ENCODE measurements at places on chromosomes 3 and 15. TPM values are rescaled to one million over a fixed set of nuclear protein-coding genes. Genes with fewer than 3 reads are reported as not detected.
A peak's percentile ranks its signal among the peaks of the same experiment; 100 is the strongest.

DNA sequence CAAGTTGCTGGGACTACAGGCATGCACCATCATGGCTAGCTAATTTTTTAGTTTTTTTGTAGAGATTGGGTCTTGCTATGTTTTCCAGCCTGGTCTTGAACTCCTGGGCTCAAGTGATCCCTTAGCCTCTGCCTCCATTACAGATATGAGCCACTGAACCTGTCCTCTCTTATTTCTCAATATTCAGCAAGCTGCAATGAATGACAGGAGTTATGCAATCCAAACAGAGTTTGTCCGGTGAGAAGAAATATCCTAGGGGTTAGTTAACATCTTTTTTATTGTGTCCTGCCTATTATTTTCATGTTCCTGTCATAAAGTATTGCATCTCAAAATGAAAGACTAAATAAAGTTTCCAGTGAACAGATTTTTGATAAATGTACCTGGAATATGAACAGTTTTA, 1161.4 kb downstream of the OTOL1 start:
- H3K4me3 ChIP-seq: no peak overlapping the region
- no peak overlapping the region for H3K27ac ChIP-seq
- DNase-seq: no peak

- H3K27ac ChIP-seq: peak overlapping the region; percentile 46
- peak; percentile 67 for DNase-seq
- no peak overlapping the region for H3K4me3 ChIP-seq
Observed at GRCh38 chr15:29934251-29934650, 112.0 kb upstream of the TJP1 start.

DNA sequence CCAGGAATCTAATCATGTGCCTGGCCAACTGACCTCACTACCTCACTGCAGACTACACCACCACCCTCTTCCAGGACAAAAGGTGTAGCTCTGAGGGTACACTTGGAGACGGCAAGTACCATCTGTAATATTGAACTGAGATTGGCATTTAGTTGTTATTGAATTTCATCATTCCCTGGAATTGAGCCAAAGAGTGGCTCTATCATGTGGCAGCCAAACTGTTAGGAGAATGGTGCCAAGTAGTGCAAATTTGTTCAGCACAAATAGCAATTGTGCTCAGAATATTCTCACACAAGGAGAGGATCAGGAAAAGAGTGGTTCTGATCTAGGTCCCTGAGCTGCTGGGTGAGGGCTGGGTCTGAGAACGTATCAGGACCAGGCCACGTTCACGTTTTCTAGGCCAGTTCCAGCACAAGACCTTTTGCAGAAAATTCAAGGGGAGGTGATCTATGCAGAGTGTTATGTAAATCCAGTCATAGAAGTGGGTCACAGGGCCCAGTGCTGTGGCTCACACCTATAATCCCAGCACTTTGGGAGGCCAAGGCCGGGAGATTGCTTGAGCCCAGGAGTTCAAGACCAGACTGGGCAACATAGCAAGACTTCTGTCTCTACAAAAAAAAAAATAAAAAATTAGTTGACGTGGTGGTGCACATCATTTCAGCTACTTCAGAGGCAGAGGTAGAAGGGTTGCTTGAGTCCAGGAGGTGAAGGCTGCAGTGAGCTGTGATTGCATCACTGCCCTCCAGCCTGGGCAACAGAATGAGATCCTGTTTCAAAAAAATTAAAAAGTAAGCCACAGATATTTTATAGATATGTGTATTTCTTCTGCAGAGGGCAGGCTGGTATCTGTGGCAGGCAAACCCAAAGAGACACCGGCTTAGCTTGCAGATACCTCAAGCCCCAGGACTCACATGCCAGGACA, 31.9 kb upstream of the CFAP161 start:
- H3K27ac ChIP-seq: no peak overlapping the region
- DNase-seq: no peak
- H3K4me1 ChIP-seq: peaks cover 13% of the 10 kb centered on the region
- H3K4me3 ChIP-seq: no peak overlapping the region
- H3K36me3 ChIP-seq: no peaks in the 10 kb centered on the region

DNA sequence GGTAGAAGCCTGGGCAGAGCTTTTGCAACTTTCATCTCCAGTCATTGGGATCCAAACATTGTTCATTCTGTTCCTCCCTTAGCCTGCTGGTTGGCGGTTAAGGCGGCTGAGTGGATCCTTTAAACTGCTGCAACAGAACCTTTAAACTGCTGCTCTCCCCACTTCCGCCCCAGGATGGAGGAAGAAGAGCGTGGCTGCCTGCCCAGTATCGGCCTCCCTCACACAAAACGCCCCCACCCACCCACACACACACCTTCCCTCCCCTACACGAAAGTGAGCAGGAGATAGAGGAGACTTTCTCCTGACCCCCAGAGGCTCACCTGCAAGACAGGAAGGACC, 460 bp upstream of the ZMAT3 start:
- peaks cover 3% of the 10 kb centered on the region for H3K36me3 ChIP-seq
- H3K27ac ChIP-seq: peak overlapping the region; percentile 81
- H3K4me3 ChIP-seq: peak overlapping the region; percentile 53
- no peaks in the 10 kb centered on the region for H3K27me3 ChIP-seq

- H3K4me1 ChIP-seq: peaks cover 26% of the 10 kb centered on the region
- H3K4me3 ChIP-seq: no peak overlapping the region
- no peaks in the 10 kb centered on the region for H3K36me3 ChIP-seq
- no peak overlapping the region for H3K27ac ChIP-seq
Observed at GRCh38 chr3:171811913-171812335, 1.6 kb upstream of the PLD1 start.

DNA sequence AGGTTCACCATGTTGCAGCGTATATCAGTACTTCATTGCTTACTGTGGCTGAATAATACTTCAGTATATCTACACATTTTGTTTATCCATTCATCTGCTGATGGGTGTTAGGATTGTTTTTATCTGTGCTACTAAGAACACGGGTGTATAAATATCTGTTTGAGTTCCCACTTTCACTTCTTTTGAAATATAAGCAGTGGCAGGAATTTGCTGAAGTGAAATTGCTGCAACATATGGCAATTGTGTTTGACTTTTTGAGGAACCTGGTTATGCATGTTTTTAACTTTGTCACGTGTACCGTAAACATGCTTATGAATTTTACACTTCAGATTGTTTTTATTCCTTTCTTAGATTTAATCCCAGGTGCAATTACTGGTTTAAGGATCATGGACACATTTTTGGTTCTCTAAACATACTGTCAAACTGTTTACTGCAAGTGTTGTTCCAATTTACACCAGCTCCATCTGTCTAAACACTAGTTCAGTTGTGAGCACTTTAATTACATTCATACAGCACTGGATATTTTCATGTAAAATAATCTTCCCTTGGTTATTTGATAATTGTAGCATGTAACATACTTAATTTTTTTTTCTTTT, 23.1 kb downstream of the TRAK1 start:
- no peaks in the 10 kb centered on the region for H3K36me3 ChIP-seq
- no peaks in the 10 kb centered on the region for H3K27me3 ChIP-seq
- H3K4me1 ChIP-seq: peaks cover 22% of the 10 kb centered on the region
- no peak for DNase-seq

DNA sequence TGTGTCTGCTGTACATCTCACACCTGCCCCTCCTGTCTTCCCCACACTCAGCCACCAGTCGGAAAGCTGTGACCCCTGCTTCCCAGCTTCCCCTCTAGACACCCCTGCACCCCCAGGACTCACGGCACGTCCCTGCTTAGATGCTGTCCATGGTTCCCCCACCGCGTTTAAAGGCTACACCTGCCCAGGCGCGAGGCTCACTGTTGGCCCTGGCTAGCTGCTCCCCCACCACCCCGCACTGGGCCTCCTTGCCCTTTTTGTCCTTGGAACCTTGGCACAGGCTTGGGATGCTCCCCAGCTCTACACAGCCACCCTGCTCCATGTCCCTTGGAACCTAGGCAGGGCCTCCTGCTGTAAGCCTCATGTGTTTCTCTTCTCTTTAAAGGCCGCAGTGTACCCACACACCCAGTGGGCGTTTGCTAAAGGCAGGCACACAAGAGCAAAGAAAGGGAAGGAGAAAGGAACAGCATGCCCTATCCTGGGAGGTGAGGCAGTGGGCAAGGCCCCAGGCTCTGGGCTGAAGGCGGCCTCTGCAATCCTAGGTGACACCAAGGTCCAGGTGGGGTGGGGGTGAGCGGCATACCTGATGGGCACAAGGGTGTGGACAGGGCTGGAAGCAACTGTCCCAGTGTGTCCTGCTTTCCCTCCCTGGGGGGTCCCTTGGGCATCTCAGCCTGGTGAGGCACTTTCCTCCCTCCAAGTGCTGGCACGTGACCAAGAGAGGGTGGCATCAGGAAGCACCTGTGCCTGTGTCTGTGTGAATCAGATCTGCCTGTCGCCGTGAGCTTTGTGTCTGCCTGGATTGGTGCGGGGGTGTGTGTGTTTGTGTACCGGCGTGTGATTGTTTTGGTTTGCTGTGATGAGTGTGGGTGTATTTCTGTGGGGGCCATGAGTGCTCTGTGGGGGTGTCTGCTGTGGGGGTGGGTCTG, 54.4 kb downstream of the TPRA1 start:
- no peaks in the 10 kb centered on the region for H3K4me1 ChIP-seq
- H3K4me3 ChIP-seq: no peak overlapping the region
- no peaks in the 10 kb centered on the region for H3K27me3 ChIP-seq
- DNase-seq: no peak
- H3K27ac ChIP-seq: no peak overlapping the region

Gene CMTM8
- 11.9 TPM for polyA plus RNA-seq

Gene DUOX1
- polyA plus RNA-seq: not detected

DNA sequence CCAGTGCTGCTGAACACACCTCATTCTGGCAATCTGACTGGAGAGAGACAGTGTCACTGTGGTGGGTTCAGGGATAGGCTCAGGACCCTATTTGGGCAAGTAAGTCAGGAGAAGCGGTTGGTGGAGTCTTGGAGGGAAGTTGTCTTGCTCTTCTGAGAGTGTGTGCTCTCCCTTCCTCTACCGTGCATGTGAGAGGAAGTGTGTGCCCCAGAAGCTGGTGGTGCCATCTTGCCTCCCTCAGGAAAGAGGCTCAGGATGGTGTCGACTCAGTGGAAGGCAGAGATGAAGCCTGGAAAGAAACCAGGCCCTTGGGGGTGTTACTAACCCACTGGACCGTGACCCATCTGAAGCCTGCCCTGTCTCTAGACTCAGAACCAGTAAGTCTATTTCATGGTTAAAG, 6.8 kb upstream of the RARRES1 start:
- no peak for DNase-seq
- H3K4me3 ChIP-seq: no peak overlapping the region
- H3K36me3 ChIP-seq: no peaks in the 10 kb centered on the region
- no peaks in the 10 kb centered on the region for H3K4me1 ChIP-seq

Gene CCDC54
- polyA plus RNA-seq: not detected

DNA sequence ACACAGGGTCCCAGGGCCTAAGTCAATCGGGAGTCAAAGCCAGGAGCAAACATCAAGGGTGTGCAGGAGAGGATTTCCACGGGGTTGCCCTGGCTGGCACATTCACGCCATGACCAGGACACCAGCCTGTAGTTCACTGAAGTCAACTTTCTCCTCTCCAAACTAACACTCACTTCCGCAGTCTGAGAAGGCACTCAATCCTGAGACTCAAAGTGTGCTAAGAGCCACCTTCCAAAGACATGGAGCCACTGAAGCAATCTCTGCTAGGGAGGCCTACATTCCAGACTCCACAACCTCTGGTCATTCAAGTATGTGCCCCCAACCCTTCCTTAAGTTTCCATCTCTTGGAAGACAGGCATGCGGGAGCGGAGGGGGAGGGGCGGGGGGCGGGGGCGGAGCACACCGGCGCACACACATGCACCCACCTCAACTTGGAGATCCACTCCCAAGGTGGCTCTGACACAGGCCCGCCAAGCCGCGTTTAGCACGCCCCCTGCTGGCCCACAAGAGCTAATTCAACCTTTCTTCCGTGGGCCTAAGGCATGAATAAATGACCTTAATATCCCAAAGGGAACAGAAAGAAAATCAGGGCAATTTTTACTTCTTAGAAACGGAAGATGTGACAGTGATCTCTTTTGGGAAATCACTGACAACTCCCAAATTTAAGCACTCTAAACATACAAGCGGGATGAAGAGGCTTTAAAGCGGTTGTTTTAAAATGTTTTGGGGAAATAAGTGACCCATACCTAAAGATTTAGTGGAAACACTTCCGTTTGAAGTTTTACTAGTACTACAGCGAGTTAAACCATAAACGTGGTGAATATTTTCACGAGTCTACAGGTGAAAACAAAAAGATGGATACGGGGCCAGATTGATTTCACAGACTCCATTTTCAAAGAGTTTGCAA, 162.5 kb upstream of the CHRNA7 start:
- H3K4me1 ChIP-seq: peaks cover 3% of the 10 kb centered on the region
- H3K27me3 ChIP-seq: peaks cover 8% of the 10 kb centered on the region
- no peak overlapping the region for H3K4me3 ChIP-seq
- peak; percentile 48 for DNase-seq
- H3K36me3 ChIP-seq: no peaks in the 10 kb centered on the region

Gene KNG1
- polyA plus RNA-seq: not detected

DNA sequence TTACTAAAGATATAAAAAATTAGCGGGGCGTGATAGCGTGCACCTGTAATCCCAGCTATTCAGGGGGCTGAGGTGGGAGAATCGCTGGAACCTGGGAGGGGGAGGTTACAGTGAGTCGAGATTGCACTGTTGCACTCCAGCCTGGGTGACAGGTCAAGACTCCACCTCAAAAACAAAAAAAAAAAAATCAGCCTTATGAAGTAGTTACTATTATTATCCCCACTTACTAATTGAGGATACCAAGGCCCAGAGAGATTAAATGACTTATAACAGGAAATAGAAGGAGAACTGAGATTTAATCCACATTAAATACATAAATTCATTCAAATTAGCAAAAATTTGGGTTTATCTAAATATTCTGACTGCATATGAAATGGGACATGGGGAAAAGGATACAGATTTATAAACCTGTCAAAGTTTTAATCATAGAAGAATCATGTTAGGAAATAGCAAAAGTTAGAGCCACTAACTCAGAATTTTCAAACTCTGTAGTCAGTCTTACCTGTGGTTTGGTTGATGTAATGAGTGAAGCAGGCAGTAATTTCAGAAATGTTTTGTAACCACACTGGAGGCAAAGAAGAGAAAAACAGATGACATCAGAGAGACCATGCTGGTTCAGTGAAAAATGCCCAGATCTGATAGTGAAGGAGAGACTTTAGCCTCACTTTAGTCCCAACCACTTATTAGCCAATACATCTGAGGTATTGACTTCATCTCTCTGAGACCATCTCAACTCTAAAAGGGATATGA, 25.0 kb upstream of the ACAP2 start:
- H3K36me3 ChIP-seq: no peaks in the 10 kb centered on the region
- H3K4me3 ChIP-seq: no peak overlapping the region
- DNase-seq: no peak
- H3K27me3 ChIP-seq: peaks cover 16% of the 10 kb centered on the region

DNA sequence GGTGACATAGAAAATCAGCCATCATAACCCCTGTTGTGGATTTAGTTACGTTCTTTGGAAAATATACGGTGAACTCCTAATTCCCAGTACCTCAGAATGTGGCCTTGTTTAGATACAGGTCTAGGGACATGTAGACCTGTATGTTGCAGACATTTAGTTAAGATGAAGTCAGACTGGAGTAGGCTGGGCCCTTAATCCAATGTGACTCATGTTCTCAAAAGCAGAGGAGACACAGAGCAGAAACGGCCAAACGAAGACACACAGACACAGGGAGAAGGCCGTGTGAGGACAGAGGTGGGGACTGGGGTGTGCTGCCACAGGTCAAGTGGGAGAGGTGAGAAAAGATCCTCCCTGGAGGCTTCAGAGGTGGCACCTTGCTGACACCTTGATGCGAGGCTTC, 119.0 kb upstream of the PROK2 start:
- no peaks in the 10 kb centered on the region for H3K27me3 ChIP-seq
- no peaks in the 10 kb centered on the region for H3K36me3 ChIP-seq
- no peak overlapping the region for H3K4me3 ChIP-seq
- no peak for DNase-seq
- H3K4me1 ChIP-seq: no peaks in the 10 kb centered on the region

Measured in endothelial cell of umbilical vein (primary cell).